D341Med (cell line): ENCODE measurements at places on chromosomes 16 and 17.

GRCh38 chr17:38560503-38561318 lies 45.0 kb downstream of the SRCIN1 start:
- DNase-seq = no peak

DNA sequence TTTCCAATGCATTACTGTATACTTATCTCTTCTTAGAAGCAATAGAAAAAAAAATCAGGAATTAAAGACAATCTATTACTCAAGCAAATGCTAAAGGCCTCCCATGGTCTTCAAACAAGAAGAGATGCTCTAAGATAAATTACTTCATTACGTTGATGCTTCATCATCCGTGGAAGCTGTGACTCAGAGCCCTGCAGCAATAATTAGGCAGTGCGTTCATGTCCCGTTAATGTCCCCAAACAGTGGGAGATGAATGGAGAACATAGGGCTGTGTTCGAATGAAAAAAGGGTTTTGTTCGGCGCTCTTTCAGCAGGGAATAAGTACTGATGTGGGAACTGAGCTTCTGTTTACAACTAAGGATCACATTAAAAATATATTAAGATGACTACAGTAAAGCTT lies 15.9 kb upstream of the PDXDC1 start:
- no peak for DNase-seq

- peak; percentile 35 for DNase-seq
Observed at GRCh38 chr17:63540590-63540989, 9.7 kb upstream of the DCAF7 start.

GRCh38 chr16:55563797-55564196 lies 2.7 kb upstream of the CAPNS2 start:
- DNase-seq = no peak

- peak; percentile 65 for DNase-seq
Observed at GRCh38 chr16:1043881-1044451, 28.6 kb upstream of the SSTR5 start.

DNA sequence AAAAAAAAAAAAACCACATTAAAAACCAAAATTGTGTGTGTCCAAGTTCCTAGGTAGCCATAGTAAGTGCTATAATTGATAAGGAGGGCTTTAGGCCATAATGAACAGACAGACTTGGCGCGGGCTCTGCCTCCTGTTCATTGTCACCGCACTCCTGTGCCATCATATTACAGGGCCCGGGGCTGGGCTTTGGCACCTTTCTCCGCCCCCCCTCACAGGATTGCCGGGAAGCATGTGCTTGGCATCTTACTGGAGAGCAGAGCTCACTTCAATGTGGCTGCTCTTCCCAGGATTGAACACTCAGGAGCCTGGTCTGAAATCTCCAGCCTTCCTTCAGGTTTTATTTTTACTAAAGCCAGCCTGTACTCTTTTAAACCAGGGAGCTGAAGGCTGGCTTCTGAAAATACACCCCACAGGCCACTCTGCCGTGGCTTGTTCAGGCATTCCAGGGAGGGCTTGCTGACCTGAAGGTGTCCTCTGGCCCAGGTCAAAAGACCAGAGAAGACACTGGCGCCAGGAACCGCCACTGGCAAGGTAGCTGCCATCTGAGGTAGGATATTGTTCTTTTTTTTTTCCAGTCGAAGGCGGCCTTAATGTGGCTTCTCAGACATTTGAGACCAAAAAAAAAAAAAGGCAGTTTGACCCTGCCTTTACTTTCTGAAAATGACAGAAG lies 39.3 kb downstream of the DHRS7B start:
- DNase-seq = no peak

DNA sequence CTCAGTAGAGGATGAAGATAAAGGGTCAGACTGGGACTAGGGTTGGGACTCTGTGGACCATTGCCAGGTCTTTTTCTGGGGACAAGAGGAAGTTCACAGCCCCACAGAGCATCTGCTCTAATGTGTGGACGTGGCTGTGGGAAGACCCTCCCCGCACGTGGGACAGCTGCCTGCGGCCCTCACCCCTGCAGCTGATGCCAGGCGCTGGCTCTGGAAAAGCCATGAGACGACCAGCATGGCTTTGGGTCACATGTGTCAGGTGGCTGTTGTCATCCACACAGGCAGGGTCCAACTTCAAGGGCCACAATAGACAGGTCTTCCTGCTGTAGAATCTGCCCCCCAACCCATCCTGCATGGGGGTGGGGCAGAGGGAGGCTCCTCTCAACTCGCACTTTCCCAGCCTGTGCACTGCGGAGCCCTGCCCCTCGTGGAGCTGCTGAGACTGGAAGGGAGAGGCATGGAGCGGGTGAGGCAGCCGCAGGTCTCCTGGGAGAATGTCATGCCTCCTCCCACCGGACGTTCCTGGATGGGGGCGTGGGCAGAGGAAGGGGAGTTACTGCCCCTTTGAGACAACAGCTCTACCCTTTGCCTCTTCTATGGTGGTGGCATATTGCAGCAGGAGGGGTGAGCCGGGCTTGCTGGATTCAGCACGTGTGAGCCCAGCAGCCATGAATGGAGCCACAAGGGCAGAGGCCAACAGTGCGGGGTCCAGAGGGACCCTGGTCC lies 53.4 kb downstream of the PIMREG start:
- no peak for DNase-seq

- DNase-seq = no peak
Observed at GRCh38 chr17:45137561-45138305, 2.2 kb downstream of the ACBD4 start.

DNA sequence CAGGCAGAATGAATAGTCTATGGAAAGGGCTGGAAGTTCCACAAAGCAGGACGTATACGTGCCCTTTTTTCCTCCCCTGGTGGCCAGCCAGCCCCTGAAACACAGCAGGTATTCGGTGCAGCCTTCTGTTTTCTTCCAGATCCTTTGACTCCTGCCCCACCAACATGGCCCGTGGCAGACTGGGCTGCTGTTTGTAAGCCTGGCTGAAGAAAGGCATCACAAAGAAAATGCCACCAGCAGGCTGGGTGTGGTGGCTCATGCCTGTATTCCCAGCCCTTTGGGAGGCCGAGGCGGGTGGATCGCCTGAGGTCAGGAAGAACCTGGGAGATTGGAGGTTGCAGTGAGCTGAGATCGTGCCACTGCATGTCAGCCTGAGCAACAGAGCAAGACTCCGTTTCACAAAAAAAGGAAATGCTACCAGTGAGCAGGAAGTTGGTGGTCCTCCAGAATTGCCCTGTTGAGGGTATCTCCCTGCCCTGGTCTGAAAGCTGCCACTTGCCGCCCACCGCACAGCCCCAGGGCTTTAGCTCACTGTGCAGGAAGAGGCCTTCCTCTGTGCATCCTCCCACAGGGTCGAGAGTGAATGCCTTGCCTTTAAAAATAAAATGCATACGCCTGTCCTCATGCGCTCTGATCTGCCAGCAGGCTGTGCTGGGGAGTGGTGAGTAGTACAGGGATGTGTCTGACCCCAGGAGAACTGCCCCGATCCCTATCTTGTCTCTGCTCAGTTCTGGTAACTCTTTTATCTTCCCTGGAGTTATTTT lies 587.7 kb downstream of the MAF start:
- no peak for DNase-seq

DNA sequence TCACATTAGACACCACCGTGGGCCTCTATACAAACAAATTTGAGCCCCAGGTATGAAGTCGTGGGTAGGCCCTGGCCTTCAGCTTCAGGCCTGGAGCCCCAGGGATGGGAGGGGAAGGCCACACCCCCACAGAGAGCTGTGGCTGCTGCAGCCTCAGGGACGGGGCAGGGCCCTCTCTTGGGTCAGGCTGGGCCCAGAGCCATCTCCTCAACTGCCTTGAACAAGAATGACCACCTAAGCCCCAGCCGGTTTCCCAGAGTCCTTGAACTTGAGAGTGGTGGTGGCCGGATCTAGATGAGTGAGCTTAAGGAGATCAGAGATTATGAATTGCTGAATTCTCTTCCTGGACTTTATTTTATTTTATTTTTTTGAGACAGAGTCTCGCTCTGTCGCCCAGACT lies 18.6 kb downstream of the SCNN1B start:
- no peak for DNase-seq

GRCh38 chr17:73072219-73072962 lies 20.1 kb downstream of the SLC39A11 start:
- no peak for DNase-seq

DNA sequence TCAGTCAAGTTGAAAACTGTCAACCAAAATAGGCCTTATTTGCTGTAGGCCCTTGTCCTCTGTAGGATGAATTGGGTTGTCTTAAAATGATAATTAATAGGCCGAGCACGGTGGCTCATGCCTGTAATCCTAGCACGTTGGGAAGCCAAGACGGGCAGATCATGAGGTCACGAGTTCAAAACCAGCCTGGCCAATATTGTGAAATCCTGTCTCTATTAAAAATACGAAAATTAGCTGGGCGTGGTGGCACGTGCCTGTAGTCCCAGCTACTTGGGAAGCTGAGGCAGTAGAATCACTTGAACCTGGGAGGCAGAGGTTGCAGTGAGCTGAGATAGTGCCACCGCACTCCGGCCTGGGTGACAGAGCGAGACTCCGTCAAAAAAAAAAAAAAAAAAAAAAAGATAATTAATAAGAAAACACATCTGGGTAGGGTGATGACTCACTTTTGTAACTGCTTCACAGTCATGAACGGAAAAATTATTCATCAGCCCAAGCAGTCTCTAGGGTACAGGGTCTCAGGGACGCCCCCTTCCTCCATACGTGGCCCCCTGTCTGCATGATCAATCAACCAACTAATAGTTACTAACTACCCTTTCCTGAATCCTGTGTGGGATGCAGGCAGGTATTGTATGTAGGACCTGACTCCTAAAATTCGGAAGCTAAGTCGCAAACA lies 137.0 kb upstream of the RCVRN start:
- DNase-seq = no peak

DNA sequence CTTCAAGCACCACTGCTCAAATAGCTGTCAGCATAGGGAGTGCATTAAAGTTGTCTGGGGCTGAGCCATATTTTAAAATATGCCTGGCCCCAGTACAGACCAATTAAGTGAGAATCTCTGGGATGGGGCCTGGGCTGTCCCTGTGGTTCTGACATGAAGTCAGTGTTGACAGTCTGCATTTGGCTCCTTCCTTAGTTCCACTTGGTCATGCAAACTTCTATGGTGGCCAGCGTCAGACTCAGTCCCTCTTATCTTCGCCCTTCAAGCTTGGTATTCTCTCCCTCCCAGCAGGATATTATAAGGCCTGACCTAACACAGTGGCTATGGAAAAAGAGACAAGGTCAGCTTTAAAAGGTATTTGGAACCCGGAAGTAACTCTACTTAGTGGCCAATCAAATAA lies 177.2 kb downstream of the PMP22 start:
- DNase-seq = no peak

- DNase-seq = no peak
Observed at GRCh38 chr17:62741290-62741689, 66.8 kb downstream of the MARCHF10 start.

- peak; percentile 72 for DNase-seq
Observed at GRCh38 chr16:23803591-23804123, 32.1 kb upstream of the PRKCB start.

DNA sequence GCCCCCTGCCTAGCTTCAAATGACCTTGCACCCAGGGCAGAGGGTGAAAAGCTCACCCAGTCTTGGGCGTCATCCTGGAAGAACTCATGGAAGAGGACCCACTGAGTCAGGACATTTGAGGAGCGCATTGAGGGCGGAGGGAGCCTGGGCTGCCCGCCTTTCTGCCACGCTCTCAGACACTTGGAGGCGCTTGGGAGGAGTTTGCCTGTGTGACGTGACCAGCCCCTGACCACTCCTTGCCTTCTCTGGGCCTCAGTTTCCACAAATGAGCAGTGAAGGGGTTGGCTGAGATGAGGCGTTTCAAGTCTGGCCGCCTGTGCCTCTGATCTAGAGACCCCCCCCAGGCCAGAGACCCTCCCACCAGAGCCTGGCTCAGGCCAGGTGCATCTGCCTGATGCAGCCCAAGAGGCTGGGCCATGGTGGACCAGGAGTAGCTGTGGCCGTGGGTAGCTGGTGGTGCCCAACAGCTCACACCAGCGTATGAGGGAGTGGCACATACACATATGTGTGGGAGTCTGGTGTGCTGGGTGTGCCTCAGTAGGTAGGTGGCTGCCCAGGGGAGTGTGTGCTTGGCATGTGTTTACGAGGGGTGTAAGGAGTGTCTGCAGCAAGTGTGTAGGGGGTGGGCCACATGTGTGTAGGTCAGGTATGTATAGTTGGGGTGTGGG lies 80.2 kb upstream of the TOB1 start:
- DNase-seq = no peak

- no peak for DNase-seq
Observed at GRCh38 chr17:77925831-77926543, 32.5 kb upstream of the TNRC6C start.

- DNase-seq = no peak
Observed at GRCh38 chr17:41052566-41052965, 2.5 kb downstream of the KRTAP2-2 start.

GRCh38 chr16:683396-684070 lies 601 bp downstream of the JMJD8 start:
- DNase-seq = no peak

DNA sequence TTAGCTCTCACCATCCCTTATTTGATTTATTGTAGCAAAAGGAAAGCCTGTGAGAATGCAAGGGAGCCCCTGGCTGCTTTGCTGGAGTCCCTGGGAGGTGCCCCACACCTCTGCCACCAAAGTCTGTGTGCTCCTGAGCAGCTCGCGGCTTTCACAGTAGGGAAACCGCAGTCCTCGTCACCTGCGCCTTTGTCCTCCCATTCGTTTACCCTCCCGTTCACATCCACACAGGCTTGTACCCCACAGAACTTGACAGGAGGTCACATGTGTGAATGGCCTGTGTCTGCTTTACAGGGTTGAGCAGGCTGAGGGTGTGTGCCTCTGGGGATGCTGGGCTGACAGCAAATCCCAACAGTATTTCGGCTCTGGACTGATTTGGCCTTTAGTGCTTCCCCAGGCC lies 152.5 kb downstream of the LGALS9B start:
- no peak for DNase-seq

GRCh38 chr17:50163843-50164696 lies 1.7 kb upstream of the SGCA start:
- DNase-seq = no peak

DNA sequence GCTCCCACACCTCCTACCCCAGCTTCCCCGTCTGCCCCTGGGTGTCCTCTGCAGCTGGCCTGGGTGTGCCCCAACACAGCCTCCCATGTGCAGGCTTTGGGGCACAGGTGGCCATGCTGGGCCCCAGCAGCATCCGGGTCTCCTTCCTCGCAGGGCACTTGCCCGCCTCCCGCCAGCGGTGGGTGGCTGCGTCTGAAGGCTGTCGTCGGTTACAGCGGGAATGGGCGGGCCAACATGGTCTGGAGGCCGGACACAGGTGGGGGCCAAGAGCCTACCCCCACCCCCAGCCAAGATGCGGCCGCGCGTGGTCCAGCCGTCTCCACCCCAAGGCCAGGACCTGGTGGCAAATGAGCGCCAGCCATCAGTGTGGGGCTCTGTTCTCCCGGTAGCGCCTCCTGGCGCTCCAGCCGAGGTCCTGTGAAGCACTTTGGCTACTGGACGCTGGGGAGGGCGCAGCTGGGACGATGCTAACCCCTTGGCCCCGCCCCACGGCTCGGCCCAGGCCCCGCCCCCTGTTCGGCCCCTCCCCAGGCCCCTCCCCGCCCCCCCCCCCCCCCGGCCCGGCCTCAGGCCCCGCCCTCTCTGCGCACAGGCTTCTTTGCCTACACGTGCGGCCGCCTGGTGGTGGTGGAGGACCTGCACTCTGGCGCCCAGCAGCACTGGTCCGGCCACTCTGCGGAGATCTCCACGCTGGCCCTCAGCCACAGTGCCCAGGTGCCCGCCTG lies 7.3 kb upstream of the RHOT2 start:
- peak; percentile 95 for DNase-seq
